ENCODE measurements at places on chromosomes 5 and 9.

DNA sequence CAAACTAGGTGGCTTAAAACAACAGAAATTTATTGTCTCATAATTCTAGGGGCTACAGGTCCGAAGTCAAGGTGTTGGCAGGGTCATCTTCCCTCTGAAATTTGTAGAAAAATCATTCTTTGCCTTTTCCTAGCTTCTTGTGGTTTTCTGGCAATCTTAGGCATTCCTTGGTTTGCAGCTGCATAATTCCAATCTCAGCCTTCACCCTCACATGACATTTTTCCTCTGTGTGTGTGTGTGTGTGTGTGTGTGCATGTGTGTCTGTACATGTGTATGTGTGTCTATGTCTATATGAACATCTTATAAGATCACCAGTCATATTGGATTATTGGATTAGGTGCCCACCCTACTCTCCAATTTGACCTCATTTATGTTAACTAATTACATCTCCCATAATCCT, 330.6 kb downstream of the CHSY3 start:
- peak; percentile 3 for DNase-seq

DNA sequence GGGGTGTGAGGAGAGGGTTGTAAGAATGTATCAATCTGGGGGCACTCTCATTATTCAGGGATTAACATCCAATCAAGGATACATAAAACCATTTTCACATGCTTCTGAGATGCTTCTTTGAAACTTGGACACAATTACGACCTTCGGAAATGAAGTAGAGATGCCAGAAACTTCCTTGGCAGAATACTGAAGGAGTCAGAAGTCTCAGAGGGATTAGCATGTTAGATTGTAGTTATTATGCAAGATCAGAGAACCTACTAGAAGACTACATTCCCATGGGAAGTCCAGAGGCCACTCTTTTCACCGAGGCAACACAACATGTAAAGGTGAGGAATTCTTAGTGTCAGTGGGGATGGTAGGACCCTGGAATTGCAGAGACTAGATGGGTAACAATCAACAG, 5.1 kb upstream of the SLC22A4 start:
- DNase-seq = no peak

DNA sequence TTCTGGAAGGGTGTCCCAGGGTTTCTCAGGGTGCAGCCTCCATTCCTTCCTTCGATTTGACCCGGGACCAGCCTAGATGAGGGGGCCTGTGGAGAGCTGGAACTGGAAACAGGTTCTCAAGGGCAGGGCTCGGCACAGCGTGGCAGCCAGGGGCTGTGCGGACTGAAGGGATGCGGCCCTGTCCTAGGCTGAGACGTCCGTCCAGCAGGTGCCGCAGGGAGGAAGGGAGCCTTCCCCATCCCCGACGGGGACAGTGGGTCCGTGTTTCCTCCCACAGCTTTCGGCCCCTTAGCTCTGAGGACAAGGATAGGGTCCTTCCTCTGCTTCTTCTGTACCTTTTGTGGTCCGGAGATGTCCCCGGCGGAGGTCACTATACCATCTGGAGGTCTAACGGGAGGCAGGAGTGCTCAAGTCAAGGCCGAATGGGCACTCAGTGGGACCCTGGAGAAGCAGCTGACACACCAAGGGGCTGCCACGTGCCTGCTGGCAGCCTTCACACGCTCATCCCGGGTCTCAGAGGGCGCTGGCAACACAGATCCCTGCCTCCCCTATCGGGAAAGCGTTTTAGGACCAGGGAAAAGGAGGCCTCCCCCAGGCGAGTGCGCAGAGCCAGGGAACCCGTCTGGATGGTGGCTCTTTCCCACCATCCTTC, 49.9 kb downstream of the USP20 start:
- DNase-seq = peak; percentile 31

- no peak for DNase-seq
These were observed 161.1 kb downstream of the EPB41L4A start for GRCh38 chr5:112257976-112258375.

DNA sequence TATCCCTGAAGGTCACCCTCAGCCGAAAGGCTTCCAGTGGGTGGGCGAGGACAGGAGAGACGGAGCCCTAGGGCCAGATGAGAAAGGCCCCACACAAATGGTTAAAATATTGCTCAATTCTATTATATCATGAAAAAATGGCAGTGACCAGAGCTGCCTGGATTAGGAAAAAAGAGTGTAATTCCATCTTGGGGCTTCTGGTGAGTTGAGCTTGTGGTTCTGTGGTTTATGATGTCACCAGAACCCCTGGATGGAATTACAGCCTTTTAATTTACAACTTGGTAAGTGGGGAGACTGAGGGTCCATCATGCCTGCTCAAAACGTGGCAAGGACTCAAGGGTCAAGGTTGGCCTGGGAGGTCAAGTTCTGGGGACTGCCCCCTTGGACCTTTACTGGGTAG, 55.5 kb upstream of the STC2 start:
- peak; percentile 10 for DNase-seq

GRCh38 chr9:90848866-90849265, 47.2 kb downstream of the SYK start:
- DNase-seq = no peak

- DNase-seq = no peak
These were observed 22.1 kb downstream of the LCP2 start for GRCh38 chr5:170275376-170275994.

GRCh38 chr9:121640491-121641223, 10.8 kb upstream of the DAB2IP start:
- DNase-seq = no peak

DNA sequence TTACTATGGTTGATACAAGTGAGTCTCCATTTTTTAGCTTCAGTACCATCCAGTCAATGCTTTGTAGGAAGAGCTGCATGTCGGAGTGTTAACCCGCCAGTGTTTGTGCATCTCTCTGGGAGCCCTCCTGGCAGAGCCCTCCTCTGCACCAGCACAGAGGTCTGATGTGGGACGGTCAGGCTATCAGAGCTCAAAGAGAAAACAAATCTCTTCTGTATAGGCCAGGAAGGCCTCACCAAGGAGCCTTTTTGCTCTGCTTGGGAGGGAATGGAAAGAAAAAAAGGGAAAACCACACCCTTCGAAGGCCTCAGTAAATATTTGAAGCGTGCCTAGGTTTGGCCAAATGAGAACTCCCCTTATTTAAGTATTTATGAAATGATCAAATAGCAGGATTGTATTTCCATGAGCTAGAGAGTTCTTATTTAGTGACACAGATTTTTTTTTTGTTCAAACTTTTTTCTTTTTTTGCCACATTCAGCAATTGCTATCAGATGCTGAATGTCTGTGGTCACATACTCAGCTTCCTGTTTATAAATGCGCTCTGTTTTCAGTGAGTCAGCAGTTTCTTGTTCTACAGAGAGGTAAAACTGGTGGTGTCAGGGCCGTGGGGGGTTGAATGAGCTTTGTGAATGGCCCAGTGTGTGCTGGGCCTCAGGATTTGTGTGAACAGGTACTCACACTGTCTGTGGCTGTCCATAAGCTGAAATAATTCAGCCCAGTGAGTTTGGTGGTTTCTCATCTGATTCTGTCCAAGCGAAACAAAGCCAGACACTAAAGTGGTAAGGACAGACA, 226.6 kb downstream of the SNX18 start:
- DNase-seq = peak; percentile 98

- DNase-seq = no peak
These were observed 23.2 kb upstream of the TBC1D9B start for GRCh38 chr5:179930788-179931473.

DNA sequence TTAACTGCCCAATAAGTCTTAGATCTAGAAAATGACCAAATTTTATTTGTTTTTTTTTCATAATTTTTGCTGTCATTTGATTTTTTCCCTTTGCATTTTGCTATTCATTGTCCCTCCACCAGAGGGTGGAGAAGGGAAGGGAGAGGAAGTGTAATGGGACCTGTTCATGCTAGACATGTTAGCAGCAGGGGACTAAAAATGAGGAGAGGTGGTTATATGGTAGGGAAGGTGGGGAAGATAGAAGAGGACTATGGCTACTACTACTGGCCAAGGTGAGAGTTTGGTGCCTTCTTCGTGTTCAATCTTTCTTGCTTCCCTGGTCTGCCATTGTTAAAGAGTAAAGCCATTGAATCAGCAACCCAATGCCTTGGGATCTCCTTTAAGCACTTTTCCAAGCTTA, 6.4 kb downstream of the GRIA1 start:
- peak; percentile 60 for DNase-seq

DNA sequence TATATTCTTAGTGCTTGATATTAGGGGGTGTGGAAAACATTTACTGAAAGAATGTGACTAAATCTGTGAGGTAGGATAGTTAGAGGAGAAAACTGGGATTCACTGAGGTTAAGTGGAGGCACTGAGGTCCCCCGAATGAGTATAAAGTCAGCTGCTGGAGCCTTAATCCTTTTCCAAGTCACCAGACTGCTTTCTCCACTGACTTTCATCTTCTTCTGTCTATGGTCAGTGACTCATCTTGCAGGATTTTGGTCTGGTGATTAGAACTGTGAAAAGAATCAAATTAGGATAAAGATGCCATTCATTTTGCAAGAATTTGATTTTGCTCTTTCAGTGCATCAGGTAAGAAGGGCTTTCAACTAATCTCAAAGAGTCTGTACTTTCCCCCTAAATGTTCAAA, 89.3 kb upstream of the ALDH1A1 start:
- DNase-seq = peak; percentile 68

DNA sequence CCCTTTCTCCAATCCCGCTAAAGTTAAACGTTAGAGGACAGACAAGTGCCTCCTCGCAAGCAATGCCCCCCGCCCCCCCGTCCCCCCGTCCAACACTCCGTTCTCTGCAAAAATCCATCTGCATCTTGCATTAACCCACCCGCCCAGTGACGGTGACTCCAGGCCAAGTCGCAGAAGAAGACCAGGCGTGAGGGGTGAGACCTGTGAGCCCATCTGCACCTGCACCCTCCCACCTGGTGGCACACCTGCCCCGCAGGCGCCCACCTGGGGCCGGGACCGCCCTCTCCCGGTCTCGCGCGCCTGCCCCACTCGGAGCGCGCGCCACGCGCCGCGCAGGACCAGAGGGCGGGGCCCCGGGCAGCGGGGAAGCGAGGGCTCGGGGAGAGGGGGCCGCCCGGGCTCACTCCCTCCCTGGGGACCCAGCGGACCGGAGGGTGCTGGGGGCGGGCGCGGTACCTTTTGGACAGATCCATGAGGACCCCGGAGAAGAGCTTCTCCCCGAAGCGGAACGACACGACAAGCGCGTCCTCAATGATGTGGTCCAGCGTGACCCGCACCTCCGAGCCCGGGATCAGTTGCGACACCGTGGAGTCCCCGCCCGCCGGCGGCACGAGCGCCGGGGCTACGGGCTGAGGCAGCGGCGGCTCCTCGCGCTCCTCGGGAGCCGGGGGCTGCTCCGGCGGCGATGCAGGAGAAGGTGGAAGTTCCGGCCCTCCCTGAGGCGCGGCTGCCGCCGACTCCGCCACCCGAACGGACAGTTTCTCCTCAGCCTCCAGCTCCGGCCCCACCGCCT, 705 bp downstream of the PWWP2A start:
- DNase-seq = no peak

GRCh38 chr5:176381979-176382378, 6.4 kb downstream of the NOP16 start:
- DNase-seq = no peak

DNA sequence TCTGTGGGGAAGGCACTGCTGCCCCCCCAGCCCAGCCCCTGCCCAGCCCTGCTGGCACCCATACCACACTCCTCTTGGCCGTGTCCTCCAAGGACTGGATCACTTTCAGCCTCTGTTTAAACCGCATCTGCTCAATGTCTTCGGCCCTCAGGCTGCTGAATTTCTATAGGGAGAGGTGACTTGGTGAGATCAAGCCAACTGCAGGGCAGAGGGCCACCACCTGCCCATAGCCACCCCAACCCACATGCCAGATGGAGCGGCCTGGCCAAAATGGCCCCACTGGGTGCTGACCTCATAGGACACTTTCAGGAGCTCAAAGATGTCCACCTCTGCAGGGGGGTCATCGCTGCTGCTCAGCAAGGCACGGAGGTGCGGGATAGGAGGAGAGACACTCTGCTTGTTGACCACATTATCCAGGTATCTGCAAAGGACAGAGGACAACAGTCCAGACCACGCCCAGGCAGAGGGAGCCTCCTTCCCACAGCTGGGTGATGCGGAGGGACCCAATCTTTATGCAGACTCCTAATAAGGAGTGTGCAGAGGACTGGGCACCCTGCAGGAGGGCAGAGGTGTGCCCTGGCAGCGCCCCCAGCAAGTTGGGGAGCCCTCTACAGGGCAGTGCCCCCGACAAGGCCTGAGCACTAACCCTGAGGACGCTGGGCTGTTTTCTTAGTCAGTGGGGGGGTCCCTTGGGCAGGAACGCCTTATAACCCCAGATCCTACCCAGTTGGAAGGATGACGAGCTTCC, 14.4 kb upstream of the MRNIP start:
- DNase-seq = no peak

DNA sequence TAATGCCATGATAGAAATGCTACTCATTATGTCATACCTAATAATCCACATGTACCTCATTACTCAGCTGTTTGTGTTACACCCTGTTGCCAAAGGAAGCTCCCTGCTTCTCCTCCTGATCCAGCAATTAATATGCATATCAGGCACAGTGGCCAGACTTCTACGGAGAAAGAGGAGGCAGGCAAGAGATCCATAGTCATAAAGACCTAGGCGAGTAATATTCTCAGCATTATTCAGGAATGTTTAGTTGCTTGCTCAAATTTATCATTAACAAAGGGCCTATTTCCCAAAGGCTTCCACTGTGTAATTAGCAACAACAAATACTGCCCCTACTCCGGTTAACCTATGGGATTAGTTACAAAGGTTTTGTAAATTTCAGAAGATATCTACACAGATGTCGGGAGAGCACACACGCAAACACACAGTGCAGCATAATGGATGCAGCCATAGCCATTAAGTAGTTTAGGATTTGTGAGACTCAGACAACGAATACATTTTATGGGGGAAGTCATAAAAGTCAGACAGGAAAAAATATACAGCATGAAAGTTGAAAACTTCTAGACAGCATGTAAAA, 192.6 kb downstream of the EFNA5 start:
- DNase-seq = no peak

GRCh38 chr5:148499452-148499851, 115.7 kb downstream of the FBXO38 start:
- peak; percentile 25 for DNase-seq

GRCh38 chr9:3977614-3978112, 322.2 kb downstream of the GLIS3 start:
- no peak for DNase-seq

DNA sequence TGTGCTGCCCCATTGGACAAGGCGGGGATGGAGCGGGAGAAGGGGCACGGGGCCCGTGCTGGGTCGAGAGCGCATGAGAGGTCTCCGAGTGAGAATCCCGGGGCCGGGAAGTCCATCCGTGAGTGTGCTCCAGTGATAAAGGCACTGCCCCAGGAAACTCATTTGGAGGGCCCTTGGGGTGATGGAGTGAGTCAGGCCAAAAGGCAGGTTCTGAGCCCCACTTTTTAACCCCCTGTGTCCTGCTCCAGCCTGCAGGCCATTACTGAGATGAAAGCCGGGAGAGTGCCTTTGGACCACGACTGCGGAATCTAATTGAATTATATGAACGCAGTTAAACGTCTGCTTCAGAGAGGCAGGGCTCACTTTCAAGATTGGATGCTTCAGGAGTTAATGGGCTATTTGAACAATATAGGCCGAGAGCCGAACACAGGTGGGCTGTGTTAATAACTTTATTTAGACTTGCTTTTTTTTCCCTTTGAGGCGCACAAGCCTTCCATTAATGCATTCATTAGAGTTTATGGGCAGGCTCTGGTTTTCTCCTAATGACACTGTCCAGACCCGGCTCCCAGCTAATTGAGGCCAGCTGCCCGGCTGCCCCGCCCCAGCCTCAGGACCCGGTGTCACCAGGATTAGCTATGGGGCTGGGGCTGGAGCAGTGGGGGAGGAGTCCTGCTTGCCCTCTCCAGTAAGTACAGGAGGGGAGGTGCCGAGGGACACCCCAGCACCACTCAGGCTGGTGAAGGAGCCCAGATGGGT, 79.1 kb upstream of the LMX1B start:
- peak; percentile 25 for DNase-seq

- no peak for DNase-seq
These were observed 38.1 kb downstream of the BASP1 start for GRCh38 chr5:17255471-17256021.

Data from EH (cell line).